ENCODE measurements at places on chromosomes 2 and 18.

DNA sequence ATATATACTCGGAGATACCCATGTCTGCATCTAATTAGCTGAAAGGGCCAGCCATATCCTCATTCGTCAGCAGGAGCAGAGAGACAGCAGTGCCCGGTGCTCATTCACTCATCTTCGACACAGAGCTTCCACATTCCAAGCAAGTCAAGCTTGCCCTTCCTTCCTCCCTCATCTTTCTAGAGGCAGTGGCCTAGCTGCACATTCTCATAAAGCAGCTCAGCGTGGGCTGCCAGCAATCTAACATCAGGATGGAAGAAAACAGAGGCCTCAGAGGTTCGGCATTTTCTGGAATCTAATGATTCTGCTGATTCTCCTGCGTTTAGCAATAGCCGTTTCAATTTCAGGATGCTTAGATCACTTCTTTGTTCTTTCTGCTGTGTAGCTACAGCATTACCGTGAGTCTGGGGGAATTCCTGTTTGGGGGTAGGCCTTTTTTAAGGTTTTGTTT is 68.8 kb downstream of the CLHC1 start:
- DNase-seq = no peak

GRCh38 chr2:170817093-170818035 is 677 bp downstream of the GAD1 start:
- no peak for DNase-seq

DNA sequence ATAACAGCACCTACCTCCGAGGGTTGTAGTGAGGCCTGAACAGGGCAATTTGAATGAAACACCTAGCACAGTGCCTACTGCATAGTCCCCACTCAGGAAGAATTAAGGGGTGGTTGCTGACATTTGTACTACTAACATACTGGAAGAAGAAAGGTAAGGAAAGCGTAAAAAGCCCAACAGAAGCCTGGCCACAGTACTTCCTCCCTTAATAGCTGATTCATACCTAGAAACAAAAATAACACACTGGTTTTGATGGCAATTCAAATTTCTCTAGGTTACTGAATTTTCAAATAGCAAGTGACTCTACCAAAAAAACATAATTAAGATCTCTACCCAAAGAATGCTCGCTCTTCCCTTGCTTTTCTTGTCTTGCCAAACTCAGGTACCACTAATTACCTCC is 16.2 kb downstream of the SUCLG1 start:
- DNase-seq = no peak

DNA sequence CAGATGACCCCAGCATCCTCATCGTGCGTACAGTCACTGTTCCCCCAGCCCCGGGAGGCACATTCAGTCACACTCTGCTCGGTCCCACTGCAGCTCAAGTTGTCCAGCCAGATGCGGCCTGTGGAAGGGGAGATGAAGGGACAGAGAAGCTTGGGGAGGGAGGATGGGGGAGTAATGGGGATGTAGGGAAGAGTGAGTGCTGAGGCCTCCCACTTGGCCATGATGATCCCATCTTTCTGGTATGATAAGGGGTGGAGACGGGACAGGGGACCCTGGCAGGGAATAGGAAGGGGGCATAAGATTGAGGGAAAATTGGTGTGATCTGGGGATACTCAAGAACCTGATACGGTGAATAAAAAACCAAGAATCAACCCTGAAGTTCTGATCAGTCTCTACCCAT is 3.5 kb downstream of the LOXL3 start:
- DNase-seq = no peak

All from AG09319 (cell line).